ENCODE measurements at places on chromosomes 6 and 20. TPM values are rescaled to one million over a fixed set of nuclear protein-coding genes. Genes with fewer than 3 reads are reported as not detected.

DNA sequence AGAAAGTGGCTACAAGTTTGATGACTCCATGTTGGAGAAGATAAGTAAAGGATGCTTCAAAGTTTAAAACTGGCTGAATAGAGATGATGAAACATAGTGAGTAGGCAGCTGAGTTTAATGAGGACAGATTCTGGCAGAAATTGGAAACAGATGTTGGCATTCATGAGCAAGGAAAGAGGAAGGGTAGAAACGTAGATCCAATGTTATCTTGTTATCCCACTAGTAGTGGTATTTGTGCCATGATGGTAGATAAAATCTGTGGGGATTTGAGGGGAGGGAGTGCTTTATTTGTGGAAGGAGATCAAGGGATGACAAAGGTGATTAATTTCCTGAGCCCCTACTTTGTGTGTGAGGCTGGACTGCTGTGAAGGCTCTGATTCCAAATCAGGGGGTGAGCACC lies 69.5 kb downstream of the MRAP2 start:
- peak; percentile 44 for DNase-seq

PLAGL1 gene
- polyA plus RNA-seq = 25.8 TPM

SLC22A3 gene
- polyA plus RNA-seq = not detected

TUBB2A gene
- 169 TPM for polyA plus RNA-seq

UBE2V1 gene
- 100 TPM for polyA plus RNA-seq

GRCh38 chr6:157169656-157170055 lies 153.7 kb downstream of the TMEM242 start:
- no peak for DNase-seq

DNA sequence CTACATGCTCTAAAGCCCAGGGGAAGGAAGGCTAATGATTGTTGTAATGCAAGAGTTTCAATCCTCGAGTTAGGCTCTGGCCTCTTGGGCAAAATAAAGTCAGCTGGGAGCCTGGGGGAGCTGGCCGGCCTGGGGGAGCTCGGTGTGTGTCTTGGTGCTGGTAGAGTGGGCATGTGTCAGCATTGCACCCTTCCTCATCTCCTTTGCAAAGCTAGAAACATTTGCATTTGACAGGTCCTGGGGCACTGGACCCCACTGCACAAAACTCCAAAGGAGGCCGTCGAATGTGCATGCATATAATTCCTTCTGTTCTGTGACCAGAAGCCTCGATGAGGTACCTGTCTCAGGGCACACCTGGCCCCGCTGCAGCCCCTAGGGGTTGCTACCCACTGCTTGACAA lies 74.6 kb upstream of the SLC22A23 start:
- DNase-seq = no peak

DNA sequence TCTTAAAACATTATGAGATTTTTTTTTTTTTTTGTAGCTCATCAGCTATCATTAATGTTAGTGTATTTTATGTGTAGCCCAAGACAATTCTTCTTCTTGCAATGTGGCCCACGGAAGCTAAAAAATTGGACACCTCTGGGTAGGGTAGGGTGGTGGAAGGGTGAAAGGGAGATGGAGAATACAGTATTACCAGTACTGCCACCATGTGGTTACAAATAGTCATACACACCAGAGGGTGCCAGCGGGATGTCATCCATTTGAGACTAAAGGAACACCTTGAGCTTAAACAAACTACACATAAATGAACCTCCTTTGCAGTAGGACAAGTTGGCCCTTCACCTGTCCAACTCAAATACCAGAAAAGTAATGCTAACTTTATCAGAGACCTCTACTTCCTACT lies 601.9 kb downstream of the HTR1B start:
- peak; percentile 16 for DNase-seq

Measured in SK-N-SH (cell line).